ENCODE measurements at places on chromosomes 2 and 18.

- DNase-seq, result no peak
These were observed 31.8 kb upstream of the KCNF1 start for GRCh38 chr2:10879624-10880585.

- no peak for DNase-seq
These were observed 54.0 kb downstream of the NDUFA10 start for GRCh38 chr2:239971115-239971514.

DNA sequence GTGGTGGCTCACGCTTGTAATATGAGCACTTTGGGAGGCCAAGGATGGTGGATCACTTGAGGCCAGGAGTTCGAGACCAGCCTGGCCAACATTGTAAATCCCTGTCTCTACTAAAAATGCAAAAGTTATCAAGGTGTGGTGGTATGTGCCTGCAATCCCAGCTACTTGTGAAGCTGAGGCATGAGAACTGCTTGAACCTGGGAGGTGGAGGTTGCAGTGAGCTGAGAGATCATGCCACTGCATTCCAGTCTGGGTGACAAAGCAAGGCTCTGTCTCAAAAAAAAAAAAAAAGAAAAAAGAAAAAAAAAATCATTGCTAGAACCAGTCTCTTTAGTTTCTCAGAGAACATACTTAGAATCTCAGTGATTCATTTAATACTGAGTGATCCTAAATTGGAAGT, 217.1 kb downstream of the DYM start:
- DNase-seq, result no peak

DNA sequence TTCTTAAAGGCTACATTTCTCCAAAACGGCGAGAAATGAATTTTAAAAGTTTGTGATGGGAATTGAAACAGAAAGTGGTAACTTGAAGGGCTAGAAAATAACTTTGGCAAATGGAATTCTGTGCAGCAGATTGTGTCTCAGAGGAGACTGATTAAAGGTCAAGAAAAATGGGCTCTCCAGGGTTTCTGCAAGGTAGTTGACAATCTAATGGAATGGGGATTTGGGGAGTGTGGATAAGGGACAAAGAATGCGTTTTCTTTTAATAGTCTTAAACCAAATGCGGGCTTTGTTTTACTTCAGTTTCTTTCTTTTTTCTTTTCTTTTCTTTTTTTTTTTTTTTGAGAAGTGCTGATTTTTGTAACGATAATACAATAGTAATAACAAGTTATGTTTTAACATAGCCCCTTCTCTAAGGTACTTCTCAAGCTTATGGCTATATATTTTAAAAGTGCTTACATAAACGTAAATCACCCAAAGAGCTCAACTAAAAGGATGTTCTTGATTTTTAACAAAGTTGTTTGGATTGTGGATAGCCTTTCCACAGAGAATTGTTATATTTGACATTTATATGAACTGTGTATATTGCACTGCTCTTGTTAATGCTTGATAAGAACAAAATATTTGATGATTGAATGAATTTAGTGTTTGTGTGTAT, 36.6 kb downstream of the CAMKMT start:
- no peak for DNase-seq

DNA sequence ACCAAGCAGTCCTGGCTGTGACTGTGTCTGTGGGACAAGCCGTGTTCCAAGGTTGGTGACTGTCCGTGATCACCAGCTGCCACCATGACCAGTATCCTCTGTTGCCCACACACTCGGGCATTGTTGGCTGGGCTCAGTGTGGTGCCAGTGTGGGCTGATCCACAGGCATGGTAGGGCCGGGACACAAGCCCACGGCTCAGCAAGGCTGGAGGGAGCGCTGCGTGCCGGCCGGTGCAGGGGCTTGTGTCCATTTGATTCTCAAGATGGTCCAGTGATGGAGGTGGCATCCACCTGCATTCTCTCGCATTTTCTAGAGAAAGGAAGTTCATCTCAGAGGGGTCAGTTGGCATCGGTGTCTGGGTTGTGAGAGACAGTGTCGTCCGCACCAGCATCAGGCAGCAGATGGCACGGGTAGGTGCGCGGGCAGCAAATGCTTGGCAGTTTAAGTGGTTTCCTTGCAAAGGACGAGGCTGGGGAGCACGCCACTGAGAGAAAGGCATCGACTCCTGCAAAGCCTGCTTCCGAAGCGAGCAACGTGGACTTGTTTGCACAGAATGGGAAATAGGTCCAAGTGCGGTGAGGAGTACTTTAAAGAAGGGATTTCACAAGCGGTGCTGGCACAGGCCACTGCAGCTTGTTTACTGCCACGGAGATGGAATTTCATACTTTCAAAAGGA, 20.9 kb downstream of the TWIST2 start:
- DNase-seq, result no peak

GRCh38 chr2:29603341-29603740, 318.0 kb downstream of the ALK start:
- DNase-seq, result no peak

- DNase-seq, result peak; percentile 35
These were observed 128.1 kb downstream of the BIRC6 start for GRCh38 chr2:32484937-32485336.

DNA sequence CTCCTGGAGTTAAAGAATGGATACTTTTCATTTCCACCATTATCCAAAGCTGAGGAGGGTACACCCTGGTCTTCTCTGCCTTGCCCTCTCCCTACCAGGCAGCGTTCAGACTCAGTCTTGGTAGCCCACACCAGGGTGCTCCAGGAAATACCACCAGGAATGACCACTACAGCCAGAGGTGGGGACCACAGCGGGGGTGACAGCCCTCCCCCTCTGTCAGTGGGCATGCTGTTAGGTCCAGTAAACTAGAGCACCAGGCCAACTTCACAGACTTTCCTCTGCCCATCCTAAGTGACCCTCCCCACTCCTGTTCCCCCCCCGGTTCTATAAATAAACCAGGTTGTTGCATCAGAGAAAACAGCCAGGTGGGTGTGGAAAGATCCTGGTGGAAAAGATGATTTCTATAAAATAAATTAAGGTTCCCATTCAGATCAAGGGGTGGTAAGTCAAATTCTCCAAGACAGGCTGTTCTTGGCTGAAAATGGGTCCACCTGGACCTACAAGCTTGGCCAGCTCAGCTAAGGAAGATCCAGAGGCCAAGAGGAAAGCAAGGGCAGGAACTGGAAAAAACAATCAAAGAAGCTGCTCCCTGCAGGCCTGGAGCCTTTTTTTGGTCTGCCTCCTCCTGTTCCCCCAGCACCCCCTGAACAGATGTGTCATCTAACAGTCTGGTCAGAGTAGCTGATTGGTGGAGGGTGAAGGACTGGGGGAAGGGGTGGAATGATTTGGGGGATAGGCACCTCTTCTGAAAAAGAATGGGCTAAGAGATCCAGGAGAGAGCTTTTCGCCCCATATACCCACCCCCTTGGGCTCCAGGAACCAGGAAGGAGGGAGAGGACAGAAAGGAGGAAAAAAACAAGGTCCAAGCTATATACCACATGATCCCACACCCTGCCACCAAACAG, 2.3 kb downstream of the RAB11FIP5 start:
- no peak for DNase-seq

DNA sequence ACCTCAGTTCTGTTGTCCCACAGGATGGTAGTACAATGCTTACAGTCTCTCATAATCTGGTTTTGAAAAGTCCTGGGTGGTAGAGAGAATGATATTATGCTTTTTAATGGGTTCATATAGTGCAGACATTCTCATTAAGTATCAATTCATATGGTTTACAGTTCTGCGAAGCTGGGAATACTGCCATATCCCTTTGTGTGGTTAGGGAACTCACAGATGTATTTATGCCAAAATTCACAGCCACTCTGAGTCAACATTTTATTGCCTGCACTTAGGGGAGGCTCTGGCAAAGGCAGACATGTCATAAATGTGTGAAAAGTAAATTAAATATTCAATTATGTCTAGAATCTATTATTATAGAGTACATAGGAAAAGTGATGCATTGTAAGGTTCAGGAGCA, 808.2 kb downstream of the SUCLG1 start:
- no peak for DNase-seq

DNA sequence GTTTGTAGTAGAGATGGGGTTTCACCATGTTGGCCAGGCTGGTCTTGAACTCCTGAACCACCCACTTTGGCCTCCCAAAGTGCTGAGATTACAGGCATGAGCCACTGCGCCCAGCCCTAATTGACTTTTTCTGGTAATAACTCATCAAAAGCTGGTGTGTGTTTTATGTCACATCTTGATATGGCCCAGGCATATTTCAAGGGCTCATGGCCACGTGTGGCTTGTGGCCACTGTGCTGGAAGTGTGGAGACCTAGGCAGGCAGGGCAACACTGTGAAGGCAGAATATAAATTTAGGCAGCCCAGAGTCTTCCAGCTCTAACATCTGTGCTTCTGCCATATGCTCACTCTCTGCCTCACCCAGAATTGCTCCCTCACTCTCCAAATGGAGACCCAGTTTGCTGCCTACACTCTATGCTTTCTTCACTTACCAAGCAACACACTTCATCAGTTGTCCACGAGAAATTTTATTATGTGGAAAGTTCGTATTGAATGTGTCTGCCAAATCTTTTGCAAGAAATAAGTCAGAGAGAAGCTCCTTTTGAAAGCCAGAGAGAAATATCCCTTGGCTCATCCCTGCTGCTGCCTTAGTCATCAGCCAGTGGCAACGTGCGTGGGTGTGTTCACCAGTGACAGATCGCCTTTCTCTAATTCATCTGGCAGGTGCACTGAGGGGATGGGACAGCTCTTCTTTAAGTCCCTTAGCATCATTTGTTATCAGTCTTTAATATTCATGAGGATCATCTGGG, 129.4 kb upstream of the CXCR4 start:
- DNase-seq, result no peak

DNA sequence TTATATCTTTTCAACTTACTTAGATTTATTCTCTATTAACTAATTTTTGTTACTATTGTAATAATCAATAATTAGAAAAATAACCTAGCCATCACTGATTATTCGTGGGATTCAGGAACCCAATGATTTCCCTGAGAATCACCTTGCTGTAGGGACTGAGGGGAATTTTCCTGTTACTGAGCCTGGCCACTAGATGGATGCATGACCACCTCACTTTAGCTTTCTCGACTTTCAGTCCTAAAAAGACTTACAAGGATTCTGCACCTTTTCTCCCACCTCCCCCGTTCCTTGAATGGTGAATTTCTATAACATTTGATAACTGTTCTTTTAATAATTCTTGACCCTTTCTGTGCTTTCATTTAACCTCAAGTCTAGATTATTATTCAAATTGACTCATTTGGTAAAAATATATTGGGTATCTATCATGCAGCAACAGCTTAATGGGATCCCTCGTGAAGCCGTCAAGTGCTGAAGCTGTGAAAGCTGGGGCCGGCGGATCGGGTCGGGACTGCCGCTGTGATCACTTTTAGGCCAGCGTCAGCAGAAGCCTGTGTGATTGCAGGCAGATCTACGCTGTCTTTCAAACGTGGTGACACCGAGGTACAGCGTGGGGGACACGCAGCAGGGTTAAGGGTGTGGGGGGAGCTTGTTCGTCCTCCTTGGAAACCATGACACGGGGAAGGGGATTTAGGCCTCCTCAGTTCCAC, 38.8 kb upstream of the TMEM18 start:
- DNase-seq, result no peak

DNA sequence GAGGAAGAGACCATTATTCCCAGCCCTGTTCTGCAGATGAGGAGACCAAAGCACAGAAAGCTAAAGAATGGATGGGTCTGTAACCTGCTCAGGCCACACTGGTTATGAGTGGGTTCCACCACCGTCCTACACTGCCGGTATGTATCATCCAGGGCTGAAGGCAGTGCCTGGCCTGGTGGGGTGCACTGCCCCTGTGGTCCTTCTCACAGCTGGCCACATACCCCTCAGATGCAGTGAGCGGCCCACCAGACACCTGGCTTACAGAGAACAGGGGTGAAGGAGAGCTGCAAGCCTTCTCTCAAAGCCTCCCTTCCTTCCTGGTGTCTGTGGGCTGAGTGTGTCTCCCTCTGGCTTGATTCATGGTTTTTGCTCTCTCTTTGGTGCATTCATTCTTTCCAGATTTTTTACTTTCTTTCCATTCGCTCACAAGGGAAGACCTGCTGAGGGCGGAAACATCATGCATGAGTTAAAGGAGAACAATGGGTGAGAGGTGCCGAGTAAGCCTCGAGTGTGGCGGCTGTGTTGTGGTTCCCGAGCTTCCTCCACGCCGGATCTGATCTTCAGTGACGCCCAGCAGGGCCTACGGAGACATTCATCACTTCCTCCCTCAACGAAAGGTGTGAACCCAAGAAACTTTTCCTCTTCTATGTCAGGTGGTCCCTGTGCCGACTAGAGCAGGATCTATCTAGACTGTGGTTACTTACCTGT, 62.1 kb upstream of the REL start:
- peak; percentile 91 for DNase-seq

DNA sequence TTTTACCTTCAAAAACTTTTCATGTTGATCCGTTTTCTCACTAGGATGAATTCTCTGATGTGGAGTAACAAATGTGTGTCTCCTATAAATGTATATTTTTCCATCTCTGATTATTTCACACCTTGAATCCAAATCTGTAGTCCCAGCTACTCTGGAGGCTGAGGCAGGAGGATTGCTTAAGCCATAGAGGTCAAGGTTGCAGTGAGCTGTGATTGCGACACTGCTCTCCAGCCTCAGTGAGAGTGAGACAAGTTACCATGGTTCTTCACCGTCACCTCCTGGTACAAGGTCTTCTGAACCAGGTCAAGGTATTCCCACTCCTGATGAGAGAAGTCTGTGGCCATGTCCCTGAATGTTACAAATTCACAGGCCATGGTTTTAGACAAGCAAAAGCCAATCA, 15.1 kb downstream of the GMCL1 start:
- DNase-seq, result no peak

- no peak for DNase-seq
These were observed 100.4 kb upstream of the GPR45 start for GRCh38 chr2:105141099-105141614.

GRCh38 chr18:9996094-9996493, 82.3 kb downstream of the VAPA start:
- no peak for DNase-seq

DNA sequence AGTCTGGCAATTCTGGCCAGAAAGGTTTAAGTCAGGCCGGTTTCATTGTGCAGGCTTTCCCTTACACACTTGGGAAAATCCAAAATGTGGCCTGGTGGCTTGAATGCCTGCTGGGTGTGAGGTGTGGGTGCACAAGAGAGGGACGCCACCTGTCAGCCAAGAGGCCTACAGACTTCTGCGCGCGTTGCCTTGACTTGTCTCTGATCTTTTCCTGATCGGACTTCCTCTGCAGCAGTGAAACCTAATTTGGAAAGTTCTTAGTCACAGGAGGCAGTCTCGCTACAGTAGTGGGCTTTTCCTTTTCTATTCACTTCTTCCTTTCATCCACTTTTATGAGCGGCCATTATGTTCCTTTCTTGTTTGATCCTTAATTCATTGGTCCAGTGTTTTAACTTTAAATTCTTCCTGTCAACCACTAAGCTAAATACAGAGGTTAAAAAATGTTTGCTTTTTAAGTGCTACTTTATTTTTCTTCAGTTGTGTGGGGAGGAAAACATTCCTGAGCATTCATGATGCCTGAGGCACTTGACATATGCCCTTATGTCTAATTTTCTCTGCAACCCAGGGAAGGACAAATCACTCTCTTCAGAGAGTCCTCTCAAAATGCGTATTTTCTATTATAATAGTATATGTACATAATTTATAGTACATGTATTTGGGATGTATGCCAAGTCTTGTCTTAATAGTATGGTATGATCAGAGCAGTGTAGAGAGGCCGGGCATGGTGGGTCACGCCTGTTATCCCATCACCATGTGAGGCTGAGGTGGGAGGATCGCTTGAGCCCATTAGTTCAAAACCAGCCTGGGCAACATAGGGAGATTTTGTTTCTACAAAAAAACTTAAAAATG, 128.9 kb downstream of the WDSUB1 start:
- no peak for DNase-seq
